Amniotic stem cell (primary cell): ENCODE measurements at places on chromosomes 5 and 9.
A peak's percentile ranks its signal among the peaks of the same experiment; 100 is the strongest.

- no peak for DNase-seq
Measured at GRCh38 chr9:127360829-127361228, 36.1 kb upstream of the SLC2A8 start.

GRCh38 chr9:99143655-99144054 is 38.7 kb downstream of the TGFBR1 start:
- DNase-seq = no peak

DNA sequence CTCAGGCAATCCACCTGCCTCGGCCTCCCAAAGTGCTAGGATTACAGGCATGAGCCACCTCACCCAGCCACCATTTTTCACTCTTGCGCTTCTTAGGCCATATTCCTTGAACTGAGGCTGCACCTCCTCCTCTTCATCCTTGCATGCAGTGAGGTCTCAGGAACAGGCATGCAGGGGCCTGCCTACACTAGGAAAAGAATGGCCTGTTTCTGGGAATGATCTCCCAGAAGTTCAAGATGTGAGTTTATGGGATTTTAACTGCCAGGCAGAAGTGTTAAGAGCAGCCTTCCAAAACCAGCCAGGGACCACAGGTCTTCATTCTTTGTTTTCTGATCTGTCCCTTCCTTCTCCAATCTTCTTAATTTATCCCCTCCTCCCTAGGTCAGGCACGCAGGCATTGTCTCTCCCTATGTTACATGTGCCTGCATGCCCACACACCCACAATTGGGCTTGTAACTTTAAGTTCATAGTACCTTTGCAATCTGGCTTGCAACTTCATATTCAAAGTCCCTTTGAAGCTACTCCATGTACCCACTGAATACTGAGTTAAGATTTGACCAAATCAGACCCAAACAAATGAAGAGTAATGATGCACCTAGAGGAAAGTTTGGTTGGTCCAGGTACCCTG is 10.5 kb upstream of the HSPA4 start:
- no peak for DNase-seq

DNA sequence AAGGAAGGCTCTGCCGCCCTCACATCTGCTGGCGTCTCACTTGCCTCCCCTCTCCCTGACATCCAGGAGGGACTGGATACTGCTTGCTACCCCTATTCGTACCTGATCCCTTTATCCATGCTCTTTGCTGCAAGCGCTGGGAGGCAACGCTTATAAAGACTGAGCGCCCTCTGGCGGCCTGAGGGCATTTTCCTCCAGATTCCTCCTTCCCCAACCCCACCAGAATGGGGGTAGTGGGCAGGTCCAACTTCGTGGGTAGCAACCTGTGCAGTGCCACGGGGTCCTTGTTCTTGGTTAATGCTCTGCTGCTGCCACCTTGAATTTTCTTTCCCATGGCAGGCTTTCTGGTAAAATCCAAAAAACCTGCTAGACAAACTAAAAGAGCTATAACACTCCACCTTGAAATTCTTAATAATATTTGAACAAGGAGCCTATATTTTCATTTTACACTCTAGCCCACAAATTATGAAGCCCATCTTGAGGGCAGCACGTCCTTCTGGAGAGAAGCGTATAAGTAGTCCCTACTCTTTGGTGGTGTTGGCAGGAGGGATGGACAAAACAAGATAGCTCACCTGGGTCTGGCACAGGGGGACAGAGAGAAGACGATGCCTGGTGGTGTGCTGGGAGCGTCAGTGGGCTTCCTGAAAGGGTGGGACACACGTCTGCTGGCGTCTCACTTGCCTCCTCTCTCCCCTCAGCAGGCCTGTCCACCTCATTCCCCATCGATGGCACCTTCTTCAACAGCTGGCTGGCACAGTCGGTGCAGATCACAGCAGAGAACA is 52.5 kb downstream of the JADE2 start:
- DNase-seq = peak; percentile 78

- no peak for DNase-seq
Measured at GRCh38 chr9:83633255-83633654, 10.3 kb downstream of the IDNK start.

- no peak for DNase-seq
Measured at GRCh38 chr5:59522201-59522831, 371.2 kb downstream of the PDE4D start.

DNA sequence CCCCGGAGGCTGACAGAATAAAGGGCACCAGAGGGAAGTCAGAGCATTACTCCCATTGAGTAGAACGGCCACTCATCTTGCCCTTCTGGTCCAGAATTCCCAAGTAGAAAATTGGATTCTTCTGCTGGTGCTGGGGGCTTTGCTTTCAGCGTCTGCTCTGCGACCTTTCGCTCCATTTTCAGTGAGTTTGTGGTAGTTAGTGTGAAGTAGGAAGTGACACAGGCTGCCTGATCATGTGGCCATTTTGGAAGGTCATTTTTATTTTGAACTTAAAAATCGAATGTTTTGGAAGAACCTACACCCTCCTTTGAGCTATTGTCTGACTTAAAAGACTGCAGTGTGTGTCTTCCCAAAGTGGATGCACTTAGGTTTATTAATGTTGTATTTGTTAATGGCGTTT is 56.7 kb upstream of the FAM120AOS start:
- no peak for DNase-seq

- no peak for DNase-seq
Measured at GRCh38 chr5:107456281-107456715, 214.4 kb downstream of the EFNA5 start.

- DNase-seq = no peak
Measured at GRCh38 chr9:110897943-110898342, 140.3 kb downstream of the LPAR1 start.

GRCh38 chr5:10525124-10525495 is 38.8 kb upstream of the ANKRD33B start:
- no peak for DNase-seq

GRCh38 chr5:111582993-111583601 is 70.8 kb upstream of the STARD4 start:
- DNase-seq = peak; percentile 70

- DNase-seq = no peak
Measured at GRCh38 chr5:115243412-115243811, 19.3 kb downstream of the PGGT1B start.

DNA sequence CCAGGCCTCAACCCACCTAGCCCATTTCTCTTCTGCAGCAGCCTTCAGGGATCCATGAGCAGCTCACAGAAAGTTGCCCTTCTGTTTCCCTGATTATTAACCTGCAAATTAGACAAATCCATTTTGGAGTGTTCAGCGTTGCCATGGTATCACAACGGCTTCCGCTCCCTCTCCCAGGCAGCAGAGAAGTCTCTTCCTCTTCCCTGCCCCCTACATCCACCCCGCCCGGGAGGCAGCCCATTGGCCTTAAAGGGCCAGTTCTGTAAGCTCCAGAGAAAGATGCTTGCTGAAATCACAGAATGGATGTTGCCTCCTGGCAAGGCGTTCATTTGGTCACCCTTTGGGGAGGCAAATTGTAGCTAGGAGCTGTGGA is 47.7 kb upstream of the BOD1 start:
- DNase-seq = no peak

DNA sequence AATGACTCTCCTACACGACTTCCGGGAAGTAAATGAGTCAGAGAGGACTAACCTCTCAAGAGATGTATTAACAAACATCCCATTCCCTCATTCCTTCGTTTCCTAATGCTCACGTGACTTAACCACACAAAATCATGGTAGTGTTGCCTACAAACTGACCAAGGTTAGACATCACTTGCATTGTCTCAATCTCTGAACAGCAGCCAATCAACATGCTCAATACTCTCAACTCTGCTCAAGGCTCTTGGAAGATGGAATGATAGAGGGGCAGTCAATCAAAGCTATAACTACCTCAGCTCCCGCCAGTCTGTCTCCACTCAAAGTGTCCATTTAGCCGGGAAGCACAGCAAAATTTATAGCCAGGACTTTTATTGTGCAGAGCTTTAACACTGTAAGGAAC is 143.8 kb upstream of the PIK3R1 start:
- no peak for DNase-seq

DNA sequence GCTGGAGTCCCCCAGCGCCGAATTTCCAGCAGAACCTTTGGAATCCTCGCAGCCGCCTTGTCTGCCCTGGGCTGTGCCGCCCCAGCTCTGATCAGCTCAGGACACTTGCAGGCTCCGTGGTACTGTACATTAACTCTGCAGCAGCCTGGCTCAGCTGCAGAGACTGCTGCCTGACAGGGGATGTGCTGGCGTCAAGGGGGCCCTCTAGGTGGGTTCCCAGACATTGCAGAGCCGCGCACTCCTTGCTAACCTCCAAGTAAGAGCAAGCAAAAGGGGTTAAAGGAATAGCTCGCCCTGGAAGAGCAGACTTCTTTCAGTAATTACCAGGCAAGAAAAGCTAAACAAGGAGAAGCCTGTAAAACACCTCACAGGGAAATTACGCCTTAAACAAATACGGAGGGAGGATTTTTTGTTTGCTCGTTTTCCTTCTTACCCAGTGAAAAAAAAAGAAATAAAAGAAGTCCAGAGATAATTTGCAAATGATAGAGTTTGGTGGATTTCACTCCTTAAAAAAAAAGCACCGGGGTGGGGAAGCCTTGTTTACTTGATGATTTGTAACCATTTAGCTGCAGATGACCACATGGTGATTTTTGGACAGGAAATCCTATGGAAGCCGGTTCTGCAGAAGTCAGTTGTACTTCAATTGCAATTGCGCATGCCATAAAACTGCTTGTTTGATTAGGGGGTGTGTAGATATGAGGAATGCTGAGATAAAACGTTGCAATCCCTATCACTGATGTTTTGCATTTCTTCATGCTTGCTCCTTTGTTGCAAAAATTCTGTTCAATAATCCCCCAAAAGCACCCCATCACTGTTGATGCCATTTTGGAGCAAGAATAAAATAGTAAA is 305.8 kb downstream of the PDE4D start:
- DNase-seq = no peak

- peak; percentile 82 for DNase-seq
Measured at GRCh38 chr9:38026021-38026809, 42.8 kb downstream of the SHB start.
